ENCODE measurements at places on chromosomes 4 and X. TPM values are rescaled to one million over a fixed set of nuclear protein-coding genes. Genes with fewer than 3 reads are reported as not detected.

GRCh38 chrX:93259029-93259428 lies 414.3 kb downstream of the NAP1L3 start:
- DNase-seq: no peak

- no peak for DNase-seq
These were observed 86.9 kb downstream of the RELL1 start for GRCh38 chr4:37599092-37599790.

DNA sequence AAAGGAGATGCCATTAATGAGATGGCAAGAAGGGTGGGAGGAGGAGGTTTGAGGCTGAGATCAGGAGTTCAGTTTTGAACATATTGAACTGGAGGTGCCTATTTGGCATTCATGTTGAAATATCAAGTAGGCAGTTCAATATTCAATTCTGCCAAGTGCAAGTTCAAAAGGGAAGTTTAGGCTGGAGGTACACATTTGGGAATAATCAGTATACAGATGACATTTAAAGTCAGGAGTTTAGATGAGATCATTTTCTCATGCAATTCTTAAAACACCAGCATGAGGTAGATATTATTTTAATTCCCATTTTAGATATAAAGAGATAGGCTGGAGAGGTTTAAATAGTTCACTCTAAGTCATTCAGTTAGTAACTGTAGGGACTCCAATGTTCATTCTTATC lies 26.1 kb downstream of the COQ2 start:
- DNase-seq: no peak

RAB9B gene
- 0.59 TPM for total RNA-seq

BEX4 gene
- total RNA-seq: 37.3 TPM

- DNase-seq: no peak
These were observed 10.9 kb upstream of the SEL1L3 start for GRCh38 chr4:25873632-25874129.

DNA sequence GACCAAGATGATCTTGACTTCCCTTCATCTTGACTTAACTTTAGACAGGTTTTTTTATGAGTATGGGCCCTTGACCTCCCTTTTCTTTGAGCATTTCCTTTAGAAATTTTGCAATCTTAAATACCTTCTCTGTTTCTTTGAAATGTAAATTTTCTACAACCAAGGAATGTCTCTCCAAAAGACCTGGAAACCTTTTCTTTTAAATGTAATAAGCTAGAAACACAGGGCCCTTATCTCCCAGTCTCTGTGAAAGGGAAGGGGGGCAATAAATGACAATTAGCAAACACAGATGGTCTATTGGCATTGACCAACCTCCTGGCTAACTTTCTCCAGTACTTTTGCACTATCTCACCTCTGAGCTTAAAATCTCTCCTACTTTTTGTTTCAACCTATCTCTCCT lies 144.3 kb upstream of the GK2 start:
- no peak for DNase-seq

DNA sequence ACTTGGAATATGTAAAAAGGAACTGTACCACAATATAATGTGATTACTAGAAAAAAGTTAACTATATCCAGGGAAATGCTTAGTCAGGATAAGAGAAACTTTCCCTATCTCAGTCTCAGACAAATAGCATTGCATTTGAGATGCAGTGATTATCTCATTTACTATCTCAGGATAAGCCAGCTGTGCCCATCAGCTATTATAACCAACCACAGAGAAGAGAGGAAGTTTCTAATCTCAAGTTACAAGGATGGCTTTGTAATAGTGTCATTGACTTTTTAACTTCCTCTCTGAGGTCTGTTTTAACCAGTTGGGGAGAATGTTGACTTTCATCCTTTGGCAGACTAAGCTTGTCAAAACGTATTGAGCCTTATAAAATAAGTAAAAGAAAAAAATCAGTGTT lies 56.5 kb downstream of the SNX25 start:
- DNase-seq: no peak
